ENCODE measurements at places on chromosomes 3 and 15. TPM values are rescaled to one million over a fixed set of nuclear protein-coding genes. Genes with fewer than 3 reads are reported as not detected.

- DNase-seq: no peak
Observed at GRCh38 chr3:153852355-153852754, 268.8 kb upstream of the ARHGEF26 start.

GRCh38 chr3:144221761-144222160 lies 250.1 kb downstream of the DIPK2A start:
- no peak for DNase-seq

DNA sequence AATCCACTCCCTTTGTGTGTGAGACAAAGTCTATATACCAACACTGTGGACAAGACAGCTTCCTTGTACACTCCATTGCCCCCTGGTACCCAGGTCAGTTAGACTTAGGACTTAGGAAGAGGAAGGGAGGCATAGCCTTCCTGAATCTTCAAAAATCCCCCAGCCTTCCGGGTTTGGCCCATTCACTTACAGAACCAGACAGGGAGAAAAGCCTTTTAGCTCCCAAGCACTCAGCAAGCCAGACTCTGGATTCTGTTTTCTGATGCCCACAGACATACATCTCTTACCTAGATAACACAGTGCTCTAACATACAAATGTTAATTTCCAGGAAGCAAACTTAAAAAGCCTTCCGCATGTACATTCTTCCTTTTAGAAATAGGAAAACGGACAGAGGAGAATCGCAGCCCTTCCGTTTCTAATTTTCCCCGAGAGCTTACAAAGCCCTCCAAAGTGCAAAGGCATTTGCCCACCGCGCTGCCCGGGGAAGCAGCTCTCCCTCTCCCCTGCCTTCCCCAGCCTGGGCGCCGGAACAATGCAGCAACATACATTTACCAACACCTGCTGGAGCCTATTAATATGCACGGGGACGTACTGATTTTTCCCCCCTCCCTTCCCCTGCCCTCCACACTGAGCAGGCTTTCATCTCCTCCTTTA lies 442.0 kb downstream of the MAGI1 start:
- DNase-seq: no peak

HMG20A gene
- total RNA-seq: 24.6 TPM

DNA sequence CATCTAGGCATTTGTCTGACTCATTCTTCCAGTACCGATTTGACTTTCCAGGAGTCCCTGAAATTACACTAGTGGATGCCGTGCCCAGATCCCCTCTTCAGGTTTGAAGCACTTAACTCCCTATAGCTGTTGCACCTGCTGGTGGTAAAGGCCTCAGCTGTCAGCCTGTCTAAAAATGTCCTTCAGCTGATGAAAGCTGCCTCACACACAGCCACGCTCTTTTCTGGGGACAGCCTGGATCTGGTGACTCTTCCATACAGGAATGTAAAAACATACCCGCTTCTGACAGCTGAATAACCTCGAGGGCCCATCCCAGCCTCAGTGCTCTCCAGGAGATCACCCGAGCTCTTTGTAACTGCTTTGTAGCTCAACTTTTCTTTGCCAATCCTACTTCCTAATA lies 534.1 kb upstream of the GRM7 start:
- DNase-seq: no peak

TMC3 gene
- not detected for total RNA-seq

- no peak for DNase-seq
Observed at GRCh38 chr3:51921081-51921578, 18.0 kb upstream of the IQCF1 start.

DNA sequence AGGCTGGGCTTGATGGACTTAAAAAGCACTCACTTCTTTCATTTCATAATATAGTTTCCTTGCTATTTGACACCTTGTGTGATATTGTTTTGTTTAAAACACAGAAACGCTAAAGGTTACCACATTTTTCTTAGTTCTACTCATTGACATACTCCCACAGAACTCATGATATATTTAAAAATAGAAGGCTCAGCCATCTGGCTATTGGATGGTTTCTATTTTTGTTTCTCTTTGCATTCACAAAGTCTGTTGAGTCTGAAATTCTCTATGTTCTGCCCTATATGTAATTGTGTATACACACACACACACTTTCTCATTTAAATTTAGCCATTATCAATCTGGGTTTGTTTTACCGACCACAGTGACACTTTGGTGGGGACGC lies 128.2 kb downstream of the SOX2 start:
- no peak for DNase-seq

DNA sequence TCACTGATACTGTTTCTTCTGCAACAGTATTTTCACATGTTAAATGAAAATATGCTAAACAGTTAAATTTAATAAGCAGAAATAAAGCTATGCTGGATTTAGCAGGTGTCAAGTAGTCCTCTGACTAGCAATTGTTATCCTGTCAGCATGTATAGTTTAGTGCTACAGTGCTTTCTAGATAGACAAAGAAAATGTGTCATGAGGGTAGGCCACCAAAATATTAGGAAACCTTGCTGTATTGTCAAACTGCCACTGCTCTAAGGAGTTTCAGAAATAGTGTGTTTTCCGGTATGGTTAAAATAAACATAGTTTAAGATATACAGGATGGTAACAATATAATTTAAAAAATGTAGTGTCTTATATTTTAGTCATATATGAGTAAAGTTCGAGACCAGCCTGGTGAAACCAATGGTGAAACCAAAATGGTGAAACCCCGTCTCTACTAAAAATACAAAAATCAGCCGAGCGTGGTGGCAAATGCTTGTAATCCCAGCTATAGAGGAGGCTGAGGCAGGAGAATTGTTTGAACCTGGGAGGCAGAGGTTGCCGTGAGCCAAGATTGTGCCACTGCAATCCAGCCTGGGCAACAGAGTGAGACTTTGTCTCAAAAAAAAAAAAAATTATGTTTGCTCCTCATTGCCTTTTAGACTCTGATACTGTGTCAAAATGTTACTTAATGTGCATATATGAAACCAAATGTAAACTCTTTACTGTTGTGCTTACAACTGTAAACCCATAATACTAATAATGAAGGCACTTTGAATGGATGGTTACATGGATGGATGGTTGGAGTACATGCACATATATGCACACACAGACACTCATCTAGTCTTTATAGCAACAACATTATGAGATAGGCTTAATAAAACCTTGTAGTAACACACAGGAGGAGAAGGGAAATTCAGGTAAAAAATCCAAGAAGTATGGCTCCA lies 204.8 kb downstream of the RSRC1 start:
- no peak for DNase-seq

GRCh38 chr3:124453189-124453588 lies 277.1 kb upstream of the UMPS start:
- DNase-seq: no peak

GRCh38 chr3:55177749-55178148 lies 249.9 kb upstream of the LRTM1 start:
- no peak for DNase-seq

- no peak for DNase-seq
Observed at GRCh38 chr15:48647962-48648361, 2.5 kb upstream of the FBN1 start.

DNA sequence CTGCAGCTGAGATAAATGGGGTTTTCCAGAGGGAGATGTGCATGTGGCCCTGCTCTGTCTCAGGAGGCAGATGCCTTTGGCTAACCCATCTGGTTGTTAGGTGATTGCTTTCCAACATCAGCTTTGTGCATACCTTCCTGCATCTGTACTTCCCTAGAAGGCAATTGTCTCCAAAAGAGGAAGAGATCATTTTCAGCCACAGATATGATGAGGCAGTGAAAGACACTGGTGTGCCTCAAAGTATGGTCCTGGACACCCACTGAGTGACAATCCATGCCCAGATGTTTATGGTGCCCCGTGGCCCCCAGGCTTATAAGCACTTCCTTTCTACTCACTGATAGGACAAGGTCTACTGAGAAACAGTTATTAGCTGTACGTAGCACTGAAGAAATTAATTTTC lies 117.5 kb upstream of the NR2F2 start:
- DNase-seq: no peak

- DNase-seq: no peak
Observed at GRCh38 chr3:5021116-5022092, 42.2 kb downstream of the BHLHE40 start.

FBXO40 gene
- 1.5 TPM for total RNA-seq

DNA sequence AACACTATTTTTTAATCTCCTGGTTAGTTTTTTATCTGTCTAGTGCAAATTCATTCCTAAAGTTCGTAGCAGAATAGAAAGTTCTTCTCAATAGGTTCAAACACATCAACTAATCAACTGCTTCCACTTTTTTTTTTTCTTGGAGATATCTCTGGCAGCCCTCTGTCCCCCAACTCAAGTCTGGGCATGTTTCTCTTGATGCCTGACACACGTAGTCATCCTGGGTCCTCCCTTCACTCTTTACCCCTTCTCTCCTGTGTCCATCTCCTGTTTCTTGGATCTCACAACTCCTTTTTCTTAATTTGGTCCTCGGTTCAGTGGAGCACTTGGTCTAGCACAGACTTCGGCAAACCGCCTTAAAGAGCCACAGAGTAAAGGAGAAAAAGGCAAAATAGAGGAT lies 14.4 kb downstream of the TNFAIP8L3 start:
- DNase-seq: no peak

- DNase-seq: no peak
Observed at GRCh38 chr3:171797873-171798272, 12.4 kb downstream of the PLD1 start.

AADAC gene
- 0.42 TPM for total RNA-seq

- no peak for DNase-seq
Observed at GRCh38 chr3:67946436-67946835, 292.0 kb upstream of the SUCLG2 start.

DNA sequence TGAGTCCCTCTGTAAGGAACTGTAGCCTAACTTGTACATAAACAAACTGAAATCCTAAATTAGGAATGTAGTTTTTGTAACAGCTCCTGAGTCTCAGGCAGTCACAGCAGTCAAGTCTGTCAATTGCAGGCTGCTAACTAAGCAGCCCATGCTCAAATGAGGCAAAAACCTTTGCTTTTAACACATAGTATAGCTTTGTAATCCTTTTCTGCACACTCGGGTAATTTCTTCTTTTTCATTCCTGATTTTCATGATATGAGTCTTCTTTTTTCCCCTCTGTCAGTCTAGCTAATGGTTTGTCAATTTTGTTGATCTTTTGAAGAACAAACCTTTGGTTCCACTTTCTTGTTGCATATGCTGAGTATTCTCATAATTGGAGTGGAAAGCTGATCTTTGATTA lies 84.9 kb upstream of the LRRFIP2 start:
- DNase-seq: no peak

DNA sequence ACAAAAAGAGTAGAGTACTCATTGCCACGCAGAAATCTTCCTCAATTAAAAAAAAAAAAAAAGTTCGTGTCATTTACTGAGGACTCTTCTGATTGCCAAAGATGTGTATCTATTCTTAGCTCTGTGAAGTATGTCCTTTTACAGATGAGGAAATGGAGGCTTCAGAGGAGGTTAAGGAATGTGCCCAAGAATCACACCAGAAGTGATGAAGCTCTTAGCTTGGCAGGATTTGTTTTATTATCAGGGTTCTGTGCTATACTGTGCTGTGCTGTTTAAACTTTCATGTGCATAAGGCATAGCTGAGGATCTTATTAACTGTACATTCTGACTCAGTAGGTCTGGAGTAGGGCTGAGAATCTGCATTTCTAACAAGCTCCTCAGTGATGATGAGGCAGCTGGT lies 665.2 kb upstream of the ADAMTS9 start:
- no peak for DNase-seq

- no peak for DNase-seq
Observed at GRCh38 chr15:31324806-31325594, 1.6 kb upstream of the KLF13 start.

DNA sequence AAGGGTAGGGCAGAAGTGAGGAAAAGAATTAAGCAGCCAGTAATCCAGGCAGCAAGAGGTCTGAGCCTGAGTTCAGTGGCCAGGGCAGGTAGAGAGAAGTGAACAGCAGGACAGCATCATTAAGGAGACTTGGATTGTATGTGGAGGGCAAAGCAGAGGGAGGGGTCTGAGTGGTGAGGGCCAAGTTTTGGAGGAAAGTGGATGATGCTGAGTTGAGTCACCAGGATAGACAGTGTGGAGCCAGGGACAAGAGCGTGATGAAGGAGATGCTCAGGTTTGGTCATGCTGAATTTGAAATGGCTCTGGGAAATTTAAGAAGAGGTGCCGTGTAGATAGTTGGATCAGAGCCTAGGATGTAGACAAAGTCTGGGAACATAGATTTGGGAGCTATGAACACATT lies 93.1 kb downstream of the ARHGEF26 start:
- DNase-seq: no peak

TRH gene
- not detected for total RNA-seq
